T-helper 22 cell (primary cell): ENCODE measurements at places on chromosomes 4 and X.

DNA sequence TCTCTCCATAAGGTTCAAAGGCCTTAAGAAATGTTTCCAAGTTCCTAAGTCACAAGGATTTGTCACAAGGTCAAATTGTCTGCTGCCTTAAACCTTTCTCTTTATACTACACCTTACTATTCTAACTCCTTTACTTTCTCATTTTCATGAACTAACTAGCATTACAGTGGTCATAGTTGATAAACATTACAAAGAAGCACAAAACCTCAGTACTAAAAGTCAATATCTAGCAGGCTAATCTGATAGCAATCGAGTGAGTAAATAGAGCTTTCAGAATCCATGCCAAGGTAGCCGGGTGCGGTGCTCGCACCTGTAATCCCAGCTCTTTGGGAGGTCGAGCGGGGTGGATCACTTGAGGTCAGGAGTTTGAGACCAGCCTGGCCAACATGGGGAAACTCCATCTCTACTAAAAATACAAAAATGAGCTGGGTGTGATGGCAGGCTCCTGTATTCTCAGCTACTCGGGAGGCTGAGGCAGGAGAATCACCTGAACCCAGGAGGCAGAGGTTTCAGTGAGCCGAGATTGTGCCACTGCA lies 510.0 kb downstream of the GBA3 start:
- DNase-seq: no peak

GRCh38 chr4:159765382-159765781 lies 662.5 kb downstream of the RAPGEF2 start:
- DNase-seq: no peak

GRCh38 chrX:72268597-72269365 lies 8.3 kb downstream of the RPS4X start:
- no peak for DNase-seq

DNA sequence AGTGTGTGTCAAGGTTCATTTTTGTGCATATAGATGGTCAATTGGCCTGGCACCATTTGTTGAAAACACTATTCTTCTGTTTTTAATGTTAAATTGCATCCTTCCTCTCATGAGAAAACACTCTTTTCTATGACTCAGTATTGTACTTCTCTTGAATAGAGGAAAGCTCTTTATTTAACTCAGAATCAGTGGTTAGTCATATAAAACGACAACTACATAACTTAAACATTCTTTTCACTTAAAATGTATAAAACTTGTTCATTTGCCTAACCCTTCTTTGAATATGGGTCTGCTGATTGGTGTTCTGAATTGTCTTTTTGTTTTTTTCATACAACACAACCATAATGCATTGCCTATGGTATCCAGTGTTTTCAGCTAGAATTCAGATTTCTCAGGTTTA lies 17.2 kb upstream of the MRPL1 start:
- no peak for DNase-seq

- no peak for DNase-seq
Measured at GRCh38 chrX:108347800-108348199, 90.4 kb downstream of the COL4A6 start.

- no peak for DNase-seq
Measured at GRCh38 chrX:21996872-21997455, 35.2 kb upstream of the PHEX start.

DNA sequence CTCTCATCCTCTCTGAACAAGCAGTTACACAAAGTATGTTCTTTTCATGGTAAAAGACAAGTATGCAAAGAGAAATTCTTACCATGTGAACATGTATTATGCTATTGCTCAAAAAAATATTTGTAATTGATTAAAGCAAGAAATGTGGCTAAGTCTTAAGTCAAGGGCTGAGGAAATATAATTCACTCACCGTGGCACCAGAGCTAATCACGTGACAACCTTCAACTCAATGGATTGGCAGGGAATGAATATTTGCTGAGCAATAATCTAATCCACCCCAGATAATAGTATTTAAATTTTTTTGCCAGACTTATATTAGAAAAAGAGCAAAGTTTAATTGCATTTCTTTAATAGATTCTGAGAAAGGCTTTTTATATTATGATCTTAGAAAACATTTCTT lies 310.2 kb downstream of the HS3ST1 start:
- DNase-seq: no peak

GRCh38 chr4:112897543-112897942 lies 151.9 kb upstream of the ANK2 start:
- DNase-seq: no peak

DNA sequence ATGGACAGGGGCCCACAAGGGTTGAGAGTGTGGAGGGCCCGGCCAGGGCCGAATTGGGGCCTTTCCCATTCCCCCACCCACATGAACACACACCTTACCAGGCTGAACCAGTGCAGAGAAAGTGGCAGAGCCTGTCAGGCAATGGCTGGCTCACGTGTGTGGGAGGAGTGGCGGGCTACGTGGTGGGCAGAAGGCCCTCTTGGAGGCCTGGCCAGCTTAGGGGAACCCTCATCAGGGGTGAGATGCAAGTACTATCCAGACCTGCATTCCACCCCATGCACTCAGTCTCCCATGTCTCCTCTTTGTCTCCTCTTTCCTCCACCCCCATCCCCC lies 965 bp downstream of the TCEAL4 start:
- DNase-seq: no peak

GRCh38 chr4:69640289-69640688 lies 847 bp upstream of the UGT2A2 start:
- no peak for DNase-seq

GRCh38 chr4:7630568-7631287 lies 196.0 kb upstream of the PSAPL1 start:
- no peak for DNase-seq

GRCh38 chr4:108988464-108989195 lies 225.8 kb upstream of the ETNPPL start:
- DNase-seq: no peak

DNA sequence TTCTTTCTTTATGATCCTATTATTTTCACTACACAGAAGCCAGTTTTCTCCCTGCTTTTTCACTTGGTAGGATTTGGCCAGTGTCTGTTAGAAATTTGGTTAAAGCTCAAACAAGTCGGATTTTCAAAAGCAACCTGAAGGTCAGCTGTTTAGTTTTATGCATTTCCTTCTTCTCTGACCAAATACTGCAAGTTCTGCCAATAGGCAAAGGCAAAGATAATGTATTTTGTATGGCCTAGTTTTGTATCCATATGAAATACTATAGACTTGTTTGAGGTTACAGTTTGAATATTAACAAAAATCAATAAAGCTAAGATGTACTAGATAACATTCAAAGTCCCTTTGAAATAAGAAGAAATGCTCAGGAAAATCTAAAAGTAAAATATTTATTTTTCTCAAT lies 439.4 kb downstream of the TRIML1 start:
- DNase-seq: no peak

DNA sequence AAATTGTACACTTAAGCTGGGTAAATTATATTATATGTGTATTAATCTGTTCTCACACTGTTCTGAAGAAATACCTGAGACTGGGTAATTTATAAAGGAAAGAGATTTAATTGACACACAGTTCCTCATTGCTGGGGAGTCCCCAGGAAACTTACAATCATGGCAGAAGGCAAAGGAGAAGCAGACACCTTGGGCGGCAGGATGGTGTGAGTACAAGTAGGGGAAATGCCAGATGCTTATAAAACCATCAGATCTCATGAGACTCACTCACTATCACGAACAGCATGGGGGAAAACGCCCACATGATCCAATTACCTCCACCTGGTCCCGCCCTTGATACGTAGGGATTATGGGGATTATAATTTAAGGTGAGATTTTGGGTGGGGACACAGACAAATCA lies 34.9 kb downstream of the PDE5A start:
- no peak for DNase-seq

- no peak for DNase-seq
Measured at GRCh38 chrX:84830836-84831235, 172.8 kb upstream of the APOOL start.

DNA sequence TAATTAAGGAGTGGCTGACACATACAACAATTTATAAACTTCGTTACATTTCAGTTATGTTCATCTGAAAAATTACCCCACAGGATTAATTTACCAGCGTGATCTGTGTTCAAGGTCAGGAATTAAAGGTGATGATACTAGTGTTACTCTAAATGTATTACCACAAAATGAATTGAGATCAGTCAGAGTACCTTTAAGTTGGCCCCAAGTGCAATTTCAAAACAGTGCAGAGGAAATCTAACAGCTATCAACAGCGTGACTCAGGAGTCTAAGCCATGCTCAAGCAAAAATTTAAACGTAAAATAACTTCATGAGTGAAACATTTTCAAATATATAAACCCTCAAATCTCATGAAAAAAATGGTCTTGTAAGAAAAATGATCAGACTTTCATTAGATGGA lies 18.7 kb downstream of the ANTXR2 start:
- DNase-seq: no peak

GRCh38 chr4:14176613-14177012 lies 549.1 kb upstream of the BOD1L1 start:
- DNase-seq: no peak

- DNase-seq: no peak
Measured at GRCh38 chr4:72522440-72522839, 46.6 kb downstream of the ADAMTS3 start.

GRCh38 chr4:76257824-76258223 lies 6.3 kb downstream of the FAM47E start:
- no peak for DNase-seq

DNA sequence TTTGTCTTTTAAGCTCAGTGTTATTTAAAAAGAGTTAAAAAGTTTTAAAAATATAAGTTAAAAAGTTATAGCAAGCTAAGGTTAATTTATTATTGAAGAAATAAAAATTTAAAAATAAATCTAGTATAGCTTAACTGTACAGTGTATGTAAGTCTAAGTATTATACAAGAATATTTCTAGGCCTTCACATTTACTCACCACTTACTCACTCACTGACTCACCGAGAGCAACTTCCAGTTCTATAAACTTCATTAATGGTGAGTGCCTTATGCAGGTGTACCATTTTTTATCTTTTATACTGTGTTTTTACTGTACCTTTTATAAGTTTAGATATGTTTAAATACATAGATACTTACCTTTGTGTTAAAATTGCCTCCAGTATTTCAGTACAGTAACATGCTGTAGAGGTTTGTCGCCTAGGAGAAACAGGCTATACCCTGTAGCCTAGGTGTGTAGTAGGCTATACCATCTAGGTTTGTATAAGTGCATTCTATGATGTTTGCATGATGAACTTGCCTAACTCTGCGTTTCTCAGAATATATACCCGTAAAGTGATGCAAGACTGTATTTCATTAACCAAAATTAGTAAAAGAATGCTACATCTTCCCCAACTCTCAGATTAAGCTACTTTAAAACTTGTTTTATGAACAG lies 202.9 kb downstream of the CFAP299 start:
- no peak for DNase-seq

DNA sequence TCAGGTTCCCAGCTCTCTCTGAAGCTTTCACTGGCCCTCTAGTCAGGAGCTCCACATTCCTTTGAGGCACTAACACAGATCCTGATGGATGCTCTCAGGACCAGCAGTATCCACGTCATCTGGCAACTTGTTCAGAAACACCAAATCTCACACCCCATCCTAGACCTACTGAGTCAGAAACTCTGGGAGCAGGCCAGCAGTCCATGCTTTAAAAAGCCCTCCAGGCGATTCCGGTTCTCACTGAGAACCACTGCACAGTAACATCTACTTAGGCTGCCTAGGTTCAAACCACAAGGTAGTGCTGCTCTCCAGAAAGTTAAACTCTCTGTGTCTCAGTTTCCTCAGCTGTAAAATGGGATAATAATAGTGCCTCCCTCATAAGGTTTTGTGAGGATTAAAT lies 55.3 kb downstream of the CCDC158 start:
- no peak for DNase-seq

DNA sequence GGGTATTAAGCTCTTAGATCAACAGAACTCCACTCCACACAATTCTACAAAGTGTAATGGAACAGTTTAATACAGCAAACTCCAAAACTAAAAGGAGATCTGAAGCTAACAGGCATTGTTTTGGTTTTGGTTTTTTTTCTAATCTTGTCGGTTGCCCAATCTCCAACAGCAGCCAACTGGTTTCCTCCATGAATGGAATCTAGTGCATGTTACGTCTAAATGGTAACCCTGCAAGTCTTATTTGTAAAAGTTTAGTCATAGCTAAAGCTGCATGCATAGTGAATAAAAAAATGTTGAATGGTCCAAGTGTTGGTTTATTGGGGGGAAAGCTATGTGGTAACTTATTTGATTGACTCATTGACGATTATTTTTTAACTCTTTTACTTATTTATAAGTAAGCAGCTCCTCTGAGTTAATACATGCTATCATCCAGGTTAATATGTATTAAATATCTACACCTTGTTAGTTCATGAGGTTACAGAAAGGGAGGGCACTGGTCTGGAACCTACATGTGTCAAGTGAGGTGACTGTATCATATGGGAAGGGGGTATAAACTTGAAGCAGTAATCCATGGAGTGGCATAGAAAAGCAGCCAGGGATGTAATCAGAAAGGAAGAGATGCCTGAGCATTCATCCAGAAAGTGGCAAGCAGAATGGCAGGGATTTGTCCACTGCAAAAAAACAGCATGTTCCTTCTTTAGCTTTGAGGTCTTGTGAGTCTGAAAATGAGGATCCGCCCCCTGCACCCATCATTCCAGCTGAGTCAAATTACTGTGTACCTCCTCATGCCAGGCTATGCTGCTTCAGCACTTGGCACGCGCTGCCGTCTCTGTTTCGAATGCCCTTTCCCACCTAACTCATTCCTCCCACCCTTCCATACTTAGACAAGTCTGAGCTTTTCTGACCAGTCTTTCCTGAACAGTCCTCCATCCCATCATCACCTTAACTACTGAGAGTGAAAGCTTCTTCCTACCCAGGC lies 81.7 kb downstream of the PDGFC start:
- DNase-seq: no peak

- no peak for DNase-seq
Measured at GRCh38 chr4:92969650-92970379, 666.0 kb downstream of the GRID2 start.

DNA sequence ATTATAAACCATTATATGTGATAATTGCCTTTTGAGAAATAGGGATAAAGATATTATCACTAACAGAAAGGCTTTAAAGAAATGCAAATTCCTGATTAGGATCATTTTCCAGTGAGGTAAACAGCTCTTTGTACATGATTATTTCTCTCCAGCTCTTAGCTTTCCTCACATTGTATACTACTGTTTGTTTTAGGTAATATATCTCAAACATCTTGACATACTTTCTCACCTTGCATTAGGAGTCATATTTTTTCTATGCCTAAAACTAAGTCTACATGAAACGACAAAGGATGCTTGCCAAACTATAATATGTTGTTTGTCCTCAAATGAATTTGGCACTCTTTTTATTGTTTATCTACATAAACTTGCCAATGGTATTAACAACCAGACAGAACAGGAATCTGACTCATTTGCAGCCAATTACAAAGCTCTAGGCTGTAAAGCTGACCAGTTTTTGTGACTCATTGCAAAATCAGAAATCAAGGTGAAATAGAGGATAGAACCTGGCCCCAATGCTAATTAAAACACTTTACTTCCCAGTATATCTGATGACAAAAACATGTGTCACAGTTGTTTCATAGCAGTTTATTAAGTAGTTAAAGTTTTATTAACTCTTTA lies 107.0 kb downstream of the IQCM start:
- no peak for DNase-seq

- no peak for DNase-seq
Measured at GRCh38 chr4:73772363-73772762, 32.0 kb downstream of the CXCL8 start.
